Stimulated activated CD8-positive, alpha-beta memory T cell treated with anti-CD3 and anti-CD28 coated beads, Interleukin-7, amount 100 ng/mL, for 1 hour (primary cell): ENCODE measurements at places on chromosomes 1 and 21.
A peak's percentile ranks its signal among the peaks of the same experiment; 100 is the strongest.

DNA sequence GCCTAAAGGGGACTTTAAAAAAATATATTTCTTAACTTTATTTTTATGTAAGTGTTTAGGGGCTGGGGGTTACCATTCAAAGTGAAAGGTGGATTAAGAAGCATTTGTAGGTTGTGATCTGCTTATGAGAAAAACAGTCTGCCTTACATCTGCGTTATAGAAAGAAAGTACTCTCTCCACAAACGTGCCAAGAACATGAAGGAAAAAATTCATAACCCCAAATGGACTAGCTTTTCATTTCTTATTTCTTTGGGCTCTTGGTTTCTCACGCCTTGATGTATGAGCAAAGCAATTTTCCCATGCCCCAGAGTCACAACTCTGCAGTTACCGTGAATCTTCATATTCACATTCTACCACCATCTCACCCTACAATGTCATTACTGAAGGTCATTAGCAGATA lies 1165.1 kb upstream of the ADGRL4 start:
- DNase-seq: no peak

GRCh38 chr1:235006132-235006721 lies 122.4 kb downstream of the TOMM20 start:
- DNase-seq: no peak

GRCh38 chr1:213335084-213335483 lies 284.0 kb downstream of the RPS6KC1 start:
- no peak for DNase-seq

DNA sequence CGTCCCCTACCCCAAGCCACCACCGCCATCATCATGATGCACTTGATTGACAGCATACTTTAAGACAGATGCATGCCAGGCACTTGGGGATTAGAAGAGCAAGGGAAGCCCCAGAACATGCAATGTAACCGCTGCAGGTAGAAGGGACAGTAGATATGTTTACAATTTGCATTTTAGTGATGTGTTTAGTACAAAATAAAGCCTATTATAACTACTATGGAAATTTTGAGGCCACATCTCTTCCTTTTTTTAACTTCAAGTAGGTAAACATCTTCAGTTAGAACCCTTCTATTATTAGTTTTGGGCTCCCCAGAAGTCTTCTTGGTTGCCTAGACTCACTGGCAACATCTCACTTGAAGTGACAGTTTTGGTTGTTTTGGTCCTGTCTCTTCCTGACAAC lies 25.3 kb downstream of the CR1L start:
- no peak for DNase-seq

- DNase-seq: no peak
These were observed 137.5 kb downstream of the HLX start for GRCh38 chr1:221016751-221017150.

- DNase-seq: no peak
These were observed 193.2 kb downstream of the KAZN start for GRCh38 chr1:14791654-14792053.

DNA sequence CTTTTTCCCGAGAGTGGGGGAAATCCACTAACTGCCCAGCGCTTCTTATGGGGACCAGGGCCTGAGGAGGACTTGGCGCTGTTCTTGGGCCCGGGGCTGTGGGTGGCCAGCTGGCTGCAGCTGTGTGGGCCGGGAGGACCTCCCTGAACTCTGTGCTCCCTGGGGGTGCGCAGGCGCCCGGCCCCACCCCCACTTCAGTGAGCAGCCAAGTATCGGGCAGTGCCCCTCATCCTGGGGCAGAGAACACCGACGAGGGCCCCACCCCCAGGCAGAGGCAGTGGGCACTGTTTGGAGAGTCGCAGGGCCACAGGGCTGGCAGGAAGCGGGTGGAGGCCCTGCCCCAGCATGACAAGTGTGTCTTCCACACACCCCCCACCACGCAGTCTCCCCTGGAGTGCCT lies 32.5 kb upstream of the SLC19A1 start:
- DNase-seq: no peak

- DNase-seq: no peak
These were observed 210.4 kb upstream of the RUNX1 start for GRCh38 chr21:35259457-35259856.

GRCh38 chr1:229063154-229063773 lies 207.6 kb upstream of the RAB4A start:
- DNase-seq: no peak

- DNase-seq: no peak
These were observed 13.3 kb downstream of the CDKN2C start for GRCh38 chr1:50983219-50983802.

DNA sequence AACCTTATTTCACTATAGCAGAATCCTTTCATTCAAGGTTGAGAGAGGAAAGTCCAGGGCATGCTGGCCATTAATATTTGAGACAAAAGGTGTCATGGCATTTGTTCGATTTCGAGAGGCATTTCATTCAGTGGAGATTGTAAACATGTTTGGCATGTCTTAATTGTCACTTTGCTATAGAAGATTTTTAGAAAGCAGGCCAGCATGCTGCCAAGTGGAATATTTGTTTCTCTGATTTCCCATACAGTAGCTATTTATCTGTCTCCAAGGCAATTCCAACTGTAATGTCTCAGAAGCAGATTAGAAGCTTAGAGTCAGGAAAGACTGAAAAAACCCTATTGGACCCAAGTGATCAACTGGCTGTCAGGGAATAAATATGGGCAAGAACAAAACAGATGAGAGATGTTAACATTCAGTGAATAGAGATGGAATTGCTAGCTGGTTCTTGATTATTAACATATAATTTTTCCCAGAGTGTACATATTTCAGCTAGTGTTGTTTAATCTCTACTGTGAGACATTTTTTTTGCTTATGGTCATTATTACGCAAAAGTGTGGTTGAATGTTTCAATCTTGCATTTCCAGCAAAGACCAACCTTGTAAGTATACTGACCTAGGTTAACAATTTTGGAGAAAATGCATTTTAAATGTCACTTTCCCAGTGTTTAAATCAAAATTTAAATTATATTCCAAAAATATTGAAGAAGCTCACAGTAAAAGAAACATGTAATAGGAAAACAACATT lies 174.6 kb downstream of the KCNK2 start:
- no peak for DNase-seq

- DNase-seq: no peak
These were observed 25.9 kb downstream of the GIPC2 start for GRCh38 chr1:78071696-78072095.

DNA sequence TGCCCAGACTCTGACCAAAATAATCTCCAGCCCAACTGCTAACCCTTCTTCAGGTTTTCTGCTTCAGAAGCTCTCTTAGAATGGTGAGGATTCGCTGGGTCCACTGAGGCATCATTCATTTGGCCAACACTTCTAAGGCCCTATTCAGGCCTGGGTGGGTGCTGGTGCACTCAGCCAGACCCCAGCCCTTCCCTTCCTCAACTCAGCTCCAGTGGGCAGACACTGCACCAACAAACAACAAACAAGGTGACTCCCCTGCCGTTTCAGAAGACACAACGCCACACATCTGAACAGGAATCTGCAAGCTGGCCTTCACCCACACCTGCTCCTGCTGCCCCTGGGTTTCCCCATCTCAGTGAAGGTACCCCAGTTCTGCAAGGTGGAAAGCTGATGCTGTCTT lies 6.0 kb downstream of the HEYL start:
- no peak for DNase-seq

- DNase-seq: no peak
These were observed at the start of gene RPE65 for GRCh38 chr1:68449901-68450300. TSS of gene RPE65 (minus strand) at chr1:68449954. CDS start at chr1:68449905, 49 bp downstream.

GRCh38 chr1:98323388-98323787 lies 338.1 kb upstream of the SNX7 start:
- DNase-seq: no peak

DNA sequence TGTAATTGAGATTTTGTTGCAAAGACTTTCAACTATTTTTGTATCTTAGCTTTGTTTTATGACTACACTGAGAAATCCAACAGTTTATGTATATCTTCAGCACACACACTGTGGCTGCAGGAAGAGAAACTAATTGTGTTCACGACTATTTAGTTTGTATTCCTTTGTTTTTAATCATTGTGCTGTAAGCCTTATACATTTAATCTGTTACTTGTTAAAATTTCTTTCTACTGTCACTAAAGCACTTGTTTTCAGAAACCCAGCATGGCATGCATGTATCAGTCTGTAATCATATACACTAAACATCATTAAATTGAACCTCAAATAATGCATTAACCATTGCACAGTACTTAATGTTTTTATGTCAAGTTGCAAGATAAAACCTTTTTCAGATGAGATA lies 656 bp downstream of the ANGPTL1 start:
- no peak for DNase-seq

- DNase-seq: no peak
These were observed 8.2 kb upstream of the EFHD2 start for GRCh38 chr1:15401391-15402055.

DNA sequence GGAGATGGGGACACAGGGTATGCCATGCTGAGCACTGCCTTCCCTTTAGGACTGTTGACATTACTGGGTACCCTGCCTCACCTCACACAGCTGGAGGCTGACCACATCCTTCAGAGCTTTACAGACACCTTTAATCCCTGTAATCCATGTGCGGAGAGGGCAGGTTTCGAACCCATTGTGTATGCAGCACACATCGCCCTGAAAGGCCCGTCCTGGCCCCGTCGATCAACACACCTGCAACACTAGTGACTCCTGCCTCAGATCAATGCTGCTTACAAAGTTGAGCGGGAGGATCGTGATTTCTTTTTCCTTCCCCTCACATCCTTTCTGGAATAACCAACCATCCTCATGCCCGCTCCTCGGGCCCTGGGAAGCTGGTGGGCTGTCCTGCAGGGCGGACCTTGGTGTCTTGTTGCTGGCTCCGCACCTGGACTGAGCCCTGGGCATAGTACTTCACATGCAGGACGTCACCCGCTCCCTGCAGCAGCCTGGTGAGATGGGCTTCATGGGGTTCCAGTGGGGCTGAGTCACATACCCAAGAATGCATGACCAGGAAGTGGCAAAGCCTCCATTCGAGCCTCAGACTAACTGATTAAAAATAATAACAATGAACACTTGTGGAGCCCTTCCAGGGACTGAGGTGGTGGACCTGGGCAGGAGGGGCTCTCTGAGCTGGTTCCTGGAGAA lies 403.6 kb downstream of the PTPRU start:
- no peak for DNase-seq

DNA sequence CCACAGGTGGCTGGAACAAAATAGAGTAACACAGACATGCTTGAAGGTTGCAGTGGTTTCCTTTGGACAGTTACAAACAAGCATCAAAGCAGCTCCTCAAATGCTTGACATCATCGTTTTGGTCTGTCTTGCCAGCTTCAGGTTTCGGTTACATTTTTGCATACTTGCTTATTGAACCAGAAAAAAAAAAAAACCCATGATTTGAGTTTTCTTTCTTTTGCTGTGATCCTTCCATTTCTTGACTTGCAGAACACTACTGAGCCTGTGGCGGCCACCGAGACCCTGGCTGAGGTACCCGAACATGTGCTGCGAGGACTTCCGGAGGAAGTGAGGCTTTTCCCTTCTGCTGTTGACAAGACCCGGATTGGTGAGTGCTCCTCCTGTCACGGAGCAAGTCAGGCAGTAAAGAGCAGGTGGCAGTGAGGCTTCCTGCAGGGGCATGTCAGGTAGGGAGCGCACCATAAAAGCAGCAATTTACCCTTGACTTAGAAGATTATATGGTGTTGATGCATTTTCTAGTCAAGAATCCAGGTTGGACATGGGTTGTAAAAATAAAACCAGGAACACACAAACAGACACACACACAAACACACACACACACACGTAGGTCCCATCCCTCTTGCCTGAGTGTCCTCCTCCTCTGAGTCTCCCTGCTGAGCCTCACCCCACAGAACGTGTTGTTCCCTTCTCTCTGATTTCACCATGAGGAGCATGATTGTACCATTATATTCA lies 30.9 kb downstream of the PRDM2 start:
- peak; percentile 61 for DNase-seq

DNA sequence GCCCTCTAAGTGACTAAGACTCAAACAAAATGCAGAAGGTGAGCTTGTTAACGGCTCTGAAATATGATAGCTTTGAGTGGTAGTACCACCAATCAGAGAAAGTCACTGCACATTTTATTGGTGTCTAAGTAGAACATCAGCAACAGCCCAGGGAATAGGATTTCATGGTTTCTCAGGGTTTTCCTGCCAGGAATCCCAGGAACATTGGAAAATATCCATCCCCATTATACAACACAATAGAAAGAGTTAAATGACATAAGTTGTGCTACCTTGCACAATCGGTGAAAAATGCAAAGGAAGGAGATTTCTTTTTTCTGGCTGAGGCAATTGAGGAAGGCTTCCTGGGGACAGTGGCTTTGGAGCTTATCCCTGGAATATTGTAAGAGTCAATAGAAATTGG lies 283.1 kb downstream of the HLX start:
- no peak for DNase-seq

DNA sequence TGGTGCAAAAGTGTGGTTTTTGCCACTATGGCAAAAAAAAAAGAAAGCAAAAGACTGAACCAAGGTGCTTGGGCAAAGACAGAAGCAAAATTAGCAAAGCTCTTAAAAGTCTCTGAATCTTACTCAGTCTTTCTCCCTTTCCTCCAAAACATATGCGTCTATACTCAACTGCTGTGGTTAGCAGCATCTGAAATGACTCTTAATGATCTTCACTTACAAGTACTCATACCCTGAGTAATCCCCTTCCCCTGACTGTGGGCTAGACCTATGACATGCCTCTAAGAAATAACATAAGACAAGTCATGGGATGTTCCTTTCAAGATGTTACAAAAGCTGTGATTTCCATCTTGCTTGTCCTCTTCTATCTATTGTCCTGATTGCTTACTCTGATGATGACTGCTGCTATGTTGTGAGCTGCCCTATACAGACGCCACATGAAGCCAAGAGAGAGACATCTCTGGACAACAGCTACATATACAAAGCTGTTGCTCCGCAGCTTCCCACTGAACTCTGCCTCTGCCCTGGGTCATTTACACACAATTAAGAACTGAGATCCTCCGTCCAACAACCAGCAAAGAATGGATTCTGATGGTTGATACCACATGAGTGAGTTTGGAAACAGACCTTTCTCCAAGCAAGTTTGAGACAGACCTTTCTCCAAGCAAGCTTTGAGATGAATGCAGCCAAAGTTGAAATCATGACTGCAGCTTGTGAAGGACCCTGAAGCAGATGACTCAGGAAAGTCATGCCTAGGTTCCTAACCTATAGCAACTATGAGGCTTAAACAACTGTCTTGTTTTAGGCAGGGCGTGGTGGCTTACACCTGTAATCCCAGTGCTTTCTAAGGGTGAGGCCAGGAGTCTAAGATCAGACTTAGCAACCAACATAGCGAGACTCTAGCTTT lies 55.2 kb downstream of the PUM1 start:
- DNase-seq: no peak

DNA sequence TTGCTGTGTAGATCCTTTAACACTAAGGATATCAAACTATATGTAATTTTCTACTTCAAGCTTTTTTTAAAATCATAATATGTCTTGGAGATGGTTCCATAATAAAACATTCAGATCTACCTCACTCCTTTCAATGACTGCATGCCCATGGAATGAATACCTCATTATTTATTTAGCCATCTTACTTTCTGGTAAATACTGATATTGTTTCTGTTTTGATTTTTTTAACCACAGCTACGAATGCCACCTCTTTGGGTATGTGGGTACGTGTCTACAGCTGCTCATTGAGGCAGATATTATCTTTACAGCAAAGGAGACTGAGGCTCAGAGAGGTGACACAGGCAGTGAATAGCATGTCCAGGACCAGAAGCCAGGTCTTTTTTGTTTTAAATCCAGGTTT lies 215.7 kb downstream of the ST6GALNAC3 start:
- no peak for DNase-seq
